ENCODE measurements at places on chromosomes 13 and 19. TPM values are rescaled to one million over a fixed set of nuclear protein-coding genes. Genes with fewer than 3 reads are reported as not detected.
A peak's percentile ranks its signal among the peaks of the same experiment; 100 is the strongest.

KLK5 gene
- not detected for polyA plus RNA-seq

SHKBP1 gene
- polyA plus RNA-seq, result 20.0 TPM

ZNF471 gene
- polyA plus RNA-seq, result 19.9 TPM

LILRB2 gene
- 2.1 TPM for polyA plus RNA-seq

COX6B2 gene
- polyA plus RNA-seq, result not detected

PRSS57 gene
- not detected for polyA plus RNA-seq

PCDH20 gene
- 2.1 TPM for polyA plus RNA-seq

ZNF554 gene
- polyA plus RNA-seq, result 6.9 TPM

DMKN gene
- 32.1 TPM for polyA plus RNA-seq

IGFL3 gene
- polyA plus RNA-seq, result not detected

MCF2L gene
- 26.9 TPM for polyA plus RNA-seq

VMAC gene
- polyA plus RNA-seq, result 4.3 TPM

DNA sequence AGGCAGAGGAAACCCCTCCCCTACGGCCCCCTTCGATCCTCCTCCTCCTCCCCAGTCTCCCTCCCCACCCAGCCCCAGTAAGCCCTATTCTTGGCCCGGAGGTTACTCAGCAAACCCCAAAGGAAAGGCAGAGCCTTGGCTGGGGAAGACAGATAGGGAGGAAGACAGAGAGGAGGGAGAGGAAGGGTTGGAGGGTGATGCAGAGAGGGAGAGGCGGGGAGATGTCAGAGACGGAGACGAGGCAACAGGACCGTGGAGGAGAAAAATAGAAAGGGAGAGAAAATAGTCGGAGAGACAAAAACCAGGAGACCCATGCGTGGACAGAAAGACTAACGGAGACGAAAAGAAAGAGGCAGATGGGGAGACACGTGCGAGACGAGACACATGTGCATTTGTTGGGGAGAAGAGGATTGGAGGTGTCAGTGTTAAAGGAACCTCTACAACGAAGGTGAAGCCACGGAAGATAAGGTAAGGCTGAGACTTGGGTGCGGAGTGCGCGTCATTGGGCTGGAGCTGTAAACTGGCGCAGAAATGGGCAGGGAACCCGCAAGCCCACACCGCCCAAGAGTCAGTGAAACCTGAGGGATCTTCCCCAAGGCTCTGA is 2.9 kb downstream of the TGFB1 start:
- DNase-seq, result no peak

- no peak for DNase-seq
These were observed 330.6 kb downstream of the ATP8A2 start for GRCh38 chr13:25702386-25702785.

DNA sequence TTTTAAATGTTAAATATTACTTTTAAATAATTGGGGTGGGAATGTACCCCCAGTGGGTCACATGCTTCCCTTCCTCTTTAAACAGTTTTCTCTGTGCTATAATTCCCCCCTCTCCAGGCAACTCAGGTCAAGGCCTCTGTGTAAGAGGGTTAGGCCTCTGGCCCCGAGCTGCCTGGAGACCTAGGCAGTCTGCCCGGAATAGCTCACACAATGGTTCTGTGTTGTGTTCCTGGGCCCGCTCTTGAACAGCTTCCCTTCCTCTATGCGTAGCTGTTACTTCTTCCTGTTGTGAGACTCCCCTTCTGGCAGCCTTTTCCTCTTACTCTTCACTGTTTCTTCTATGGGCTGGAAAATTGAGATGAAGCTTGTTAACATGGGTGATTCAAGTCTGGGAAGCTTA is 14.8 kb upstream of the ZNF492 start:
- no peak for DNase-seq

DNA sequence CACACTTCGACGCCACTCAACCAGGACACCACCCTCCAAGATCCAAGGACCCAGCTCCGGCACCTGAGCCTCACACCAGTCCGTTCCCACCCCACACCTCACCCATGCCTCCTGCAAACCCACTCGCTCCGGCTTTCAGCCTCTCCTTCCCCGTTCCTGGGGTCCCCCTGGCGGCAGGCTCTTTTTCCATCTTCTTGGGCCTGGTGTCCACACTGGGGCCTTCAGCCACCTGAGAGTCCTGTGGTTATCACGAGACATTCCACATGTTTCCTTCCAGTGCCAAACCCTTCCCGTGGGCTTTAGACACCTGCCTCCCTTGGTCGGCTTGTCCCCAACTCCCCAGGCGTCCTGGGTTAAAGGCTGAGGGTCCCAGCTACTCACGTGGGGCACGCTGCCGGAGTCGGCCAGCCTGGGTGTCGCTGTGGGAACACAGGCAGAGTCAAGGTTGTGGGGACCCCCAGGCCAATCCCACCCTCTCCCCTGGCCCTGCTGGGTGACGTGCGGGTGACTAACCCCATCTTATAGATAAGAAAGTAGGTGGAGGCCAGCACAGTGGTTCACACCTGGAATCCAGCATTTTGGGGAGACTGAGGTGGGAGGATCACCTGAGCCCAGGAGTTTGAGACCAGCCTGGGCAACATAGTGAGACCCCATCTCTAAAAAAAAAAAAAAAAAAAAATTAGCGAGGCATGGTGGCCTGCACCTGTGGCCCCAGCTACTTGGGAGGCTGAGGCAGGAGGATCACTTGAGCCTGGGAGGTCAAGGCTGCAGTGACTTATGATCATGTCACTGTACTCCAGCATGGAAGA is 1.9 kb downstream of the JSRP1 start:
- no peak for DNase-seq

- DNase-seq, result no peak
These were observed 24.0 kb upstream of the OLFM4 start for GRCh38 chr13:53004573-53004972.

- no peak for DNase-seq
These were observed 1586.1 kb downstream of the OLFM4 start for GRCh38 chr13:54614726-54615125.

GRCh38 chr13:21894703-21895699 is 224.1 kb downstream of the FGF9 start:
- no peak for DNase-seq

DNA sequence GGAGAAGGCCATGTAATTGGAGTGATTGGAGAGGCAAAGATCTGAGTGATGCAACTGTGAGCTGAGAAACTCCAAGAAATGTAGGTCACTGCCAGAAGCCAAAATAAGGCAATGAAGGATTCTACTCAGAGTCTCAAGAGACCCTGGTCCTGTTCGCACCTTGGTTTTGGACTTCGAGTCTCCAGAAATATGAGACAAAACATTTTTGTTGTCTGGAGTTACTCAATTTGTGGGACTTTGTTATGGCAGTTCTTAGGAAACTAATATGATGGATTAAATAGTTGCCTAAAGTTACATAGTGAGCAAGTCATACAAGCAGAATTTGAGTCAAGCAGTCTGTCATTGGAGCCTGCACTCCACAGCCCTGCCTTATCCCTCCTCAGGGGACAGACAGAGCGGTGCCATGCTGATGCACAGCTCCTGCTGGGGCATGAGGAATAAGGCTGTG is 104.2 kb downstream of the ITGBL1 start:
- DNase-seq, result peak; percentile 59

- DNase-seq, result no peak
These were observed 1.7 kb upstream of the PDE4A start for GRCh38 chr19:10418485-10419199.

GRCh38 chr13:29459813-29460355 is 135.6 kb downstream of the SLC7A1 start:
- DNase-seq, result no peak

- no peak for DNase-seq
These were observed 187.9 kb downstream of the KATNAL1 start for GRCh38 chr13:30119476-30119875.

DNA sequence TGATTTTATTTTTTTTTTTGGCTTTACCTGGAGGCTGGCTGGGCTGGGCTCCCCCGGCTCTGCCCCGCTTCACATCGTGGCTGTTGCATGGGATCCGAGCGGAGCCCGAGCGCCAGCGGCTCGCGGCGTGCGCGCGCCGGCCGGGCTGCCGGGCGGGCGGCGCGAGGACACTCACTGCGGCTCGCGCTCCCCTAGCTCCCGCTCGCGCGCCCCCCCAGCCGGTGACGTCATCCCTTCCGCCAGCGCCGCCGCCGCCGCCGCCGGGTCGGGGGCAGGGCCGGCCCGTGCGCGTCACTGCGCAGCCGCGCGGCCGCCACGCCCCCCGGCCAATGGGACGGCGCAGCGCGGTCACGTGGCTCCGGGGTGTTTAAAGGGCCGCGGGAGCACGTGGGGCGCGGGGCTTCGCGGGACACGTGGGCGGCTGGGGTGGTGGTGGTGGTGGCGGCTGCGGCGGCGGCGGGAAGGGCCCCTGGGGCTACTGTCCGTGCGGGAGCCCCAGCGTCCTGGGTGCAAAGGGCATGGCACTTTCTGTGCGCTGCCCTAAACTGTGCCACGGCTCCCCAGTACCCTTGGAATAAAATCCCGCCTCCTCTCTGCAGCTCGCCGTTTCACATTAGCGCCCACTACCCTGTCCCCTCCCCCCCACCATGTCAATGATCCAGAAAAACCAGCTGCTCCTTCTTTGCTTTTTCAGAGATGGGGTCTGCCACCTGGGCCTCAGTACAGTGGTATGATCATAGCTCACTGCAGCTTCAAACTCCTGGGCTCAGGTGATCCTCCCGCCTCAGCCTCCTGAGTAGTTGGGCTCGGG is at the start of gene PTPRS:
TSS of gene PTPRS (minus strand) at position 176 of the 811 bp plus-strand sequence. CDS start 54,672 bp downstream, outside the sequence.
- DNase-seq, result peak; percentile 72

GRCh38 chr13:38417727-38418126 is 68.1 kb downstream of the UFM1 start:
- no peak for DNase-seq

GRCh38 chr19:55640577-55641425 is at the start of gene ZNF580:
ZNF580 (plus strand) TSS chr19:55641002; CDS start chr19:55642509, 1,507 bp downstream.
- DNase-seq, result peak; percentile 95

DNA sequence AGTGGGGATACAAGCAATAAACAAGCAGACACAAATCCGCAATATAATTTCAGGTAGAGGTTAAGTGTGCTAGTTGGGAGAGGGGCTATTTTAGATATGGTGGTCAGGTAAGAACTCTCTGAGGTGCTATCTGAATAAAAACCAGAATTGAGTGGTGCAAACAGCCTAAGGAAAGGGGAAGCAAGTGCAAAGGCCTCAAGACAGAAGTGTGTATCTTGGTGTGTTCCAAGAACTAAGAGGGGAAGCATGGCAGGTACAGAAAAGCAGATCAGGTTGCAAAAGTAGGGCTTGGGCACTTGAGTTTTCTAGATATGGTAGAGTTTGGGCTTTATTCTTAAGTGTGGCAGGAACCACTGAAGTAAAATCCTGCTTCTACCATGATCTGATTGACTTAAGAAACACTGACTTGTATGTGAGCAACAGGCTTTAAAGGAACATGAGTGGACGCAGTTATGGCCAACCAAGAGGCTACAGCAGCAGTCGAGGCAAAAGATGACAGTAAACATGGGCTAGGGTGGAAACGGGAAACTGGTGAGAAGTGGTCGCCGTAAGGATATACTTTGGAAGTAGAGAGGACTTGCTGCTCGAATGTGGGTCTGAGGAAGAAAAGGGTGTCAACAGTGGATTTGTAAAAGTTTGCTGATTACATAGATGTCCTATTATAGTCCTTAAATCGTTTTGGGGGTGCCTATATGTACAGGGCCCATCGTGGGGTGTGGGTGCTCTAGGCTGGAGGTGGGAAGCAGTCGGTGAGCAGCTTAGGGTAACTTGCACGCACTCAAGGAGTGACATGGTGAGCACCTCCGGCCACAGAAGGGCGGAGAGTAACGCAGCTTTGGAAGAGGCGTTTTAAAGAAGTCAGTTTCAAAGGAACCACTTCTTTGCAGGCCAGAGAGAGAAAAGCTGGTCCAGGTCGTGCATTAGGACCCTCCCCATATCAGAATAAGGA is 677 bp downstream of the TGDS start:
- DNase-seq, result peak; percentile 28

GRCh38 chr19:48569814-48570213 is 17.8 kb downstream of the SULT2B1 start:
- DNase-seq, result peak; percentile 63

DNA sequence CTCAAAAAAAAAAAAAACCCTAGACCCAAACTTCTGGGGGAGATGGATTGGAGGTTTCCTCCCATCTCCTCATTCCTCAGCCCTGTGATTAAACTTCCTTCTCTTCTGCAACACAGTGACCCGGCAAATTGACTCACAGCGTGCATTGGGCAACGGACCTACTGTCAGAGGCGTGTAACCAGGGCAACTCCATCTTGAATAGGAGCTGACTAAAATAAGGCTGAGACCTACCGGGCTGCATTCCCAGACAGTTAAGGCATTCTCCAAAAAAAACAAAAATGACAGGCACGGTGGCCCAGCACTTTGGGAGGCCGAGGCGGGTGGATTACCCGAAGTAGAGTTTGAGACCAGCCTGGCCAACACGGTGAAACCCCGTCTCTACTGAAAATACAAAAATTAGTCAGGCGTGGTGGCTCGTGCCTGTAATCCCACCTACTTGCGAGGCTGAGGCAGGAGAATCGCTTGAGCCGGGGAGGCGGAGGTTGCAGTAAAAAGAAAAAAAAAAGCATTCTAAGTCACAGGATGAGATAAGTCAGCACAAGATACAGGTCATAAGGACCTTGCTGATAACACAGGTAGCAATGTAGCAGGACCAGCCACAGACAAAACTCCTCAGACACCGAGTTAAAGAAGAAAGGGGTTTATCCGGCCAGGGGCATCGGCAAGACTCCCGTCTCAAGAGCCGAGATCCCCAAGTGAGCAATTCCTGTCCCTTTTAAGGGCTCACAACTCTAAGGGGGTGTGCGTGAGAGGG is 5.4 kb upstream of the NLRP7 start:
- no peak for DNase-seq

GRCh38 chr13:74136084-74136658 is 2.0 kb upstream of the KLF12 start:
- DNase-seq, result peak; percentile 93

GRCh38 chr13:105874814-105875213 is 660.6 kb downstream of the EFNB2 start:
- DNase-seq, result no peak

- no peak for DNase-seq
These were observed 437 bp downstream of the SMARCA4 start for GRCh38 chr19:10961073-10961860.

- DNase-seq, result no peak
These were observed 25.9 kb downstream of the RASL11A start for GRCh38 chr13:27296496-27296895.

DNA sequence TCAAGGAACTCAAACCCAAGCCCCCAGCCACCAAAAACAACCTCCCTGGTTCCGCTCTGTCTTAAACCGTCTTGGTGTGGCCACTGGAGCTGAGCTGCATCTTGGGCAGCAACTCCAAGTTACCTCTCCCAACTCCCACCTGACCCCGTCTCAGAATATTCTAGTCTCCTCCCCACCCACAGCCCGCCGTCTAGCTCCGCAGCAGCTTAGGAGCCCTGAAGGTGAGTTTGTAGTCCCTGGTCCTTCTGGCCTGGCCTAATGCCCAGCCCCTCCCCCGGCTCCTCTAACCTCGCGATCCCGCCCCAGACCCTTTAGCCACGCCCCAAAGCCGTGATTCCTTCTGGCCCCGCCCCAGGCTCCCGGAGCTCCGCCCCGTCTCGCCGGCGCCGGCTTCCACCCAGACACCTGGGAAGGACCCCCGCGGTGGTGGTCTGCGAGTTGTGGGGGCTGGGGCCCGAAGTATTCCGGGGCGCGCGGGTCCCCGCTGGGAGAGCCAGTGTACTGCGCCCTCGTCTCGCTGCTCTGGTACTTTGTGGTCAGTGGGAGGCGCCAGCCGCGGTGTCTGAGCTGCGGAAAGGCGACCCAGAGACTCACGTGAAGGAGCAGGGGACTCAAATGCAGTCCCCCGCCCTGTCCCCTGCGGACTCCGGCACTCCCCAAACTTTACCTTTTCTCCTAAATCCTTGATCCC is 2.5 kb upstream of the LHB start:
- DNase-seq, result peak; percentile 10
